ENCODE measurements at places on chromosomes 1 and 21.
A peak's percentile ranks its signal among the peaks of the same experiment; 100 is the strongest.

DNA sequence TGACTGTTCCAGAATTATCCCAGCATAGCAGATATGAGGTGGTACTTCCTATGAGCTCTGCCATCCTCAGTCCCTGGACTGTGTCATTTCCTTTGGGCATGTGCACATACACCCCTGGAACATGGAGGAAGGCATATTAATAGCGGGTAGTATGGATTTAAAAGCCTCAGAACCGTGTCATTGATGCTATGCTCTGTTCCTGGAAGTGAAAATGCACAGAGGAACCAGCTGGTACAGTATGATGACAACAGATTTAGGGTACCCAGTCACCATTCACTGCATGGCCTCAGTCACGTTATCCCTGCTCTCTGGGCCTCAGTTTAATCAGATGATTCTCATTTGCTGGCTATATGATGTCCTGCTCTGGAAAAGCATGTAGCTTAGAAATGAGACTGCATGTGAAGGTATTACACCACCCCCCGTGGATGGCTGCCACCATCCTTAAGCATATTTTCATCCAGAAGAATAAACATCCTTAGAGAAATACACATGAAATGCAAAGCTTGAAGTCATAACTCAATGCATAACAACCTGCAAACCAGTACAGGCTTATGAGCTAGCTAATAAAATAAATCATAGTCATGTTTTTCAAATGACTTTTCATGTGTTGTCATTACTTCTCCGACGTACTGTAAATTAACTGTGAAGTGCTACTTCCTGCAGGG, 37.8 kb downstream of the SETD4 start:
- no peak for DNase-seq

GRCh38 chr1:83053446-83053845, 945.5 kb downstream of the TTLL7 start:
- no peak for DNase-seq

DNA sequence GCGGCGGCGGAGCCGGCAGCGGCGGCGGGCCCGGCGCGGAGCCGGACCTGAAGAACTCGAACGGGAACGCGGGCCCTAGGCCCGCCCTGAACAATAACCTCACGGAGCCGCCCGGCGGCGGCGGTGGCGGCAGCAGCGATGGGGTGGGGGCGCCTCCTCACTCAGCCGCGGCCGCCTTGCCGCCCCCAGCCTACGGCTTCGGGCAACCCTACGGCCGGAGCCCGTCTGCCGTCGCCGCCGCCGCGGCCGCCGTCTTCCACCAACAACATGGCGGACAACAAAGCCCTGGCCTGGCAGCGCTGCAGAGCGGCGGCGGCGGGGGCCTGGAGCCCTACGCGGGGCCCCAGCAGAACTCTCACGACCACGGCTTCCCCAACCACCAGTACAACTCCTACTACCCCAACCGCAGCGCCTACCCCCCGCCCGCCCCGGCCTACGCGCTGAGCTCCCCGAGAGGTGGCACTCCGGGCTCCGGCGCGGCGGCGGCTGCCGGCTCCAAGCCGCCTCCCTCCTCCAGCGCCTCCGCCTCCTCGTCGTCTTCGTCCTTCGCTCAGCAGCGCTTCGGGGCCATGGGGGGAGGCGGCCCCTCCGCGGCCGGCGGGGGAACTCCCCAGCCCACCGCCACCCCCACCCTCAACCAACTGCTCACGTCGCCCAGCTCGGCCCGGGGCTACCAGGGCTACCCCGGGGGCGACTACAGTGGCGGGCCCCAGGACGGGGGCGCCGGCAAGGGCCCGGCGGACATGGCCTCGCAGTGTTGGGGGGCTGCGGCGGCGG, 1.0 kb downstream of the ARID1A start:
- DNase-seq: peak; percentile 49

- no peak for DNase-seq
These were observed 271.4 kb upstream of the NR5A2 start for GRCh38 chr1:199756066-199756465.

DNA sequence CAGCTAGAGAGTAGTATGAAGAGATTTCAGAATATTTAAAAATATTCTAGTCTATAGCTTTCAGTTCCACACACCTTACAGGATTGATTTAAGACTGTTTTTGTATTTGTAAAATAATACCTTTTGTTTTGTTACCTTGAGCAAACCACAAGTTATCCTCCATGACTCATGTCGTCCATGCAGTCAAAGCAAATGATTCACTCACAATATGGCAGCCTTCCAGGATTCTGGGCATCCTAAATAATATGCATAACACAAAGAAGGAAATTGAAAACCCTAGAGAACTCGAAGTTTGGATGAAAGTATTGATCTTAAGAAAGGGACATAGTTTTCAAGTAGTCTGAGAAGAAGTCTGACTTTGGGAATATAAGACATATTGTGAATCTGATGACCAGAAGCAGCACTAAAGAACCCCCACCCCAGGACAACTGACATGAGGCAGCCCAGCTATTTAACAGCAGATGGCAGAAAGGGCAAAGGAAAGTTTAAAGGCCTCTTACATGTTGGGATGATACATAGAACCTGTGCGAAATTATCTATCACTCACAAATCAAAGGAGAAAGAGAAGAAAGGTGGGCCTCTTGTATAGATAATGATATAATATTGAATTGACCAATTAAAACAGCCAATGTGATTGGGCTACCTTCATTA, 857.9 kb downstream of the BRINP3 start:
- DNase-seq: no peak

DNA sequence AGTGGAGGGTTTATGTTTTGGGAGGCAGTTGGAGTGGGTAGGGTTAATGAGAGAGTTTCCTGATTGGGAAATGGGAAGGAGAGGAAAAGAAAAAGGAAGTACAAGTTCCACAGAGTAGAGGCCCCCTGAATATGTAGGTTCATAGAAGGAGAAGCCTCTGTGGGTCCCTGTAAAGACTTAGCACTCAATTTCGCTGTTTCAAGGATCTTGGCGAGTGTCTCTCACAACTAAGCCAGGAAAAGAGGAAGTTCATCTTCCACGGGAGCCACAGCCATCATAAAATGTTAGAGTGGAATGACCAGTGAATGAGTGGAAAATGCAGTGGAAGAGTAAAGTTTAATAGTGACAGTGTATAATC, 17.4 kb upstream of the DPYD start:
- no peak for DNase-seq

GRCh38 chr1:38208716-38209632, 162.4 kb upstream of the POU3F1 start:
- DNase-seq: no peak

- no peak for DNase-seq
These were observed 96.3 kb upstream of the TMPRSS15 start for GRCh38 chr21:18499761-18500376.

GRCh38 chr1:31662463-31662862, 17.8 kb upstream of the PEF1 start:
- DNase-seq: no peak

DNA sequence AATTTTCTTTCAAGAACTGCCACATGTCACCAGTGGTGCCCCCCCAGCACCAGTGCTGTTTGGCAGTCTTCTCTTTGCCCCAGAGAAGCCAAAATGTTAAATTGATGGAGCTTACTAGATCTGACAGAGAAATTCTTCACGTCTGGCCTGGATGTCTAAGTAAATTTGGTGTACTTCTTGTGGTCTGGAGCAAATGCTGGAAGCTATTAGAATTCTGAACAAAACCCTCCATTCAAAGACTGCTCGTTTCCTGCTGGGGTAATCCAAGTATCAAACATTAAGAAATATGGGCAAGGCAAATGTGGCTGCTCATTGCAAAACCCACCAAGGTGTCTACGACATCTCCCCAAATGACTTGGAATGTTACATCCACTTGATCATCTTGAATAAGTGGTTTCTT, 92.3 kb downstream of the ROR1 start:
- DNase-seq: no peak

DNA sequence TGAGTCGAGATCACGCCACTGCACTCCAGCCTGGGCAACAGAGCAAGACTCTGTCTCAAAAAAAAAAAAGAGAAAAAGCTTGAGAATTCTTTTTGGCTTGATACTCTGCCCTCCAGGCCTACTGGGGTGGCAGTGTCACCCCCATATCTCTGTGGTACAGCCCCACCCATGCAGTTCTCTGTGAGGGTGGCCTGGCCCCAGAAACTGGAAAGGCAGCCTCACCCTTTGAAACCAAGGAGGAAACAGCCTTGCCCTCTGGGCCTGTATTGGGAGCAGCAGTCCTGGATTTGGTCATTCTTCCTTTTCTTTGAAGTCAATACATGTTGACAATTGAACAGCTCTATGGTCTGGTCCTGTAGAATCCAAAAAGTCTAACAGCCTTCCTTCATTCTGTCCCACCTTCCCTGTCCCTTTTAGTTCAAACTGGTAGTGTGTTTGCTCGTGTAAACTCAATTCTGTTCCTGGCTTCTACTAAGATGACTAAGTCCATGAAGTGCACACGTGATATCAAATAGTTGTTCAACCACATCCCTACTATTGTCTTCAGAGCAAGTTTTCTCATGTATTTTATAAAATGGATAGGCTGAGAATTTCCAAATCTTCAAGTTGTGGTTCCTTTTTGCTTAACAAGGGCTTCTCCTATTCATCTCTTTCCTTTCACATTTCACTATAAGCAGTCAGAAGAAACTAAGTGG, 13.2 kb downstream of the ST7L start:
- DNase-seq: no peak

DNA sequence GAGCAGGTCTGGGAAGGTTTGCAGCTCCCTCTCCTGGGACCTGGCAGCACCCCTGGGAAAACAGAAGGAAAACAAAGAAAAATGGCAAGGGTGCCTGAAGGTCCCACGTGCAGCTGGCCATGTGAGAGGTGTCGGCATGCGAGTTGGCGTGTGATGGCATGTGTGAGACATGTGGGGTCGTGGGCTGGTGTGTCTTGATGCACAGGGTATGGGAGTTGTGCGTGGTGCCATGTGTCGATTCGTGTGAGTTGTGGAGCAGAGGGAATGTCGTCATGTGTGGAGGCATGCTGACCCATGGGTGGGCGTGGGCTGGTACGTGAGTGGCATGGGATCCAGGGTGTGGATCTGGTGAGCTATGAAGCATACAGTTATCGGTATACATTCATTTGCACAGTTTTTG, 1.3 kb downstream of the HPCA start:
- no peak for DNase-seq

DNA sequence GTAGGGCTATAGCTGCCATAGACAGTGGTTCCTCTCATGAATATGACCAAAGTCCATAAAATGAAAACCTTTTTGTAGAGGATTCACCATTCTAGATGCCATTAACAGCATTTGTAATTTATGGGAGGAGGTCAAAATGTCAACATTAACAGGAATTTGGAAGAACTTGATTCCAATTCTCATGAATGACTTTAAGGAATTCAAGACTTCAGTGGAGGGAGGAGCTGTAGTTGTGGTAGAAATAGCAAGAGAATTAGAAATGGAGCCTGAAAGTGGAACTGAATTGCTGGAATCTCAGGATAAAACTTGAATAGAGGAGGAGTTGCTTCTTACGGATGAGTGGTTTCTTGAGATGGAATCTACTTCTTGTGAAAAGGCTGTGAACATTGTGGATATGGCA, 65.4 kb upstream of the ESRRG start:
- no peak for DNase-seq

DNA sequence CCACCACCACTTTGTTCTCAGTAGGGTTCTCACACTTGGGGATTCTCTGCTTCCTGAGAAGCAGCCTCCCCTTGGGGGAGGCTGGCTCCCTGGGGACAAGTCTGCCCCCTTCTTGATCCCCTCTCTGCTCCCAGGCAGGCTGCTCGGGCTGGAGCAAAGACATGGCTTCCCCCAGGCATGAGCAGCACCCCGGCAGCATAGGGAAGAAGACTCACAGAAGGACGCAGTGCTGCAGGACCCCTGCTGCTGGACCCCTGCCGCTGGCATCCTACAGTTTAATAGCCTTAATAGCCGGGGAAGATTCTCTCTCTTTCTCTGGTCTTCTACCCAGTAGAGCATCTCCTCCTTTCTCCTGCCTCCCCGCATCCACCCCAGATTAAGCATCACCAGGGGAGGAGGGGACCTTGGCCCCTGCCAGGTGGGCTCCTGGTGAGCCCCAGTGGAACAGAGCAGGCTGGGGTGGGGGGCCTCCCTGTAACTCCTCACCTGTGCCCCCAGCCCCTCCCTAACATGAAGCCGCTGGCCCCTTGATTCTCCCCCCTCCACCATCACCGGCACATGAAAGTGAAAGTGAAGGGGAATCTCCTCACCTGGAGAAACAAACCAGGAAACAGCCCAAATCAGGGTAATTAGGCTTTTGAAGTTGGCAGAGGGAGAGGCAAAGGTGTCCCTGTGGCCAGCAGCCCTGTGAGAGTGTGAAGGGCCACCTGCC, 2.5 kb downstream of the WNT3A start:
- DNase-seq: no peak

GRCh38 chr1:98669355-98670296, 8.1 kb downstream of the SNX7 start:
- no peak for DNase-seq

- DNase-seq: no peak
These were observed 62.1 kb downstream of the KDM1A start for GRCh38 chr1:23081376-23081775.

- DNase-seq: no peak
These were observed 56.4 kb downstream of the HLCS start for GRCh38 chr21:36909901-36910561.

GRCh38 chr21:17451364-17451891, 61.4 kb upstream of the CXADR start:
- DNase-seq: no peak

- no peak for DNase-seq
These were observed 584 bp upstream of the LTN1 start for GRCh38 chr21:28993293-28993629.

GRCh38 chr1:193338194-193338593, 151.8 kb upstream of the B3GALT2 start:
- DNase-seq: no peak

- no peak for DNase-seq
These were observed 168.6 kb upstream of the KCNK2 start for GRCh38 chr1:214913966-214914365.

GRCh38 chr1:154867841-154868605, 2.1 kb downstream of the KCNN3 start:
- DNase-seq: no peak

DNA sequence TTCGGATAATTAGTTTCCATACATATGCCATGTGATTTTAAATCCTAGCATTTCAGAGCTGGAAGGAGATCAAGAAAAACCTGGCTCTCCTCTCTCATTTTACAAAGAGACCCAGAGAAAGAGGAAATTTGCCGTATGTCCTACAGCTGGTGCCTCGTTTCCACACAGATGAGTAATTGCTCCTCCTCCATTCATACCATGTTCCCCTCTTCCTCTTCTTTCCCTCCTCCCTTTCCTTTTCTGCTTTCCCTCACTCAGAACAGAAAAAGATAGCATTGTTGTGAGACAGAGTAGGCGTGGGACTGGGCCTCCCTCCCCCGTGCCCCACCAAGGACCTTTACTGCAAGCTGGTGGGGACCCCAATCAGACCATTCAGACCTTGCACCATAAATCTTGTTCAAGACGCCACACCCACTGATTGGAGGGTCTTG, 13.7 kb upstream of the SLC44A3 start:
- no peak for DNase-seq

GRCh38 chr1:17591814-17592430, 52.4 kb downstream of the ARHGEF10L start:
- DNase-seq: no peak

Data from effector CD8-positive, alpha-beta T cell (primary cell).